Natural killer cell treated with Interleukin-12 subunit alpha and Interleukin-12 subunit beta and Interleukin-15 and Interleukin-18, amount 100 ng/mL, for 72 hours (primary cell): ENCODE measurements at places on chromosomes 5 and 9. TPM values are rescaled to one million over a fixed set of nuclear protein-coding genes. Genes with fewer than 3 reads are reported as not detected.

GRCh38 chr5:14490309-14490711 lies 91.3 kb upstream of the OTULINL start:
- H3K27me3 ChIP-seq = no peaks in the 10 kb centered on the region
- H3K27ac ChIP-seq = no peak overlapping the region
- H3K4me1 ChIP-seq = no peaks in the 10 kb centered on the region
- H3K4me3 ChIP-seq = no peak overlapping the region

DNA sequence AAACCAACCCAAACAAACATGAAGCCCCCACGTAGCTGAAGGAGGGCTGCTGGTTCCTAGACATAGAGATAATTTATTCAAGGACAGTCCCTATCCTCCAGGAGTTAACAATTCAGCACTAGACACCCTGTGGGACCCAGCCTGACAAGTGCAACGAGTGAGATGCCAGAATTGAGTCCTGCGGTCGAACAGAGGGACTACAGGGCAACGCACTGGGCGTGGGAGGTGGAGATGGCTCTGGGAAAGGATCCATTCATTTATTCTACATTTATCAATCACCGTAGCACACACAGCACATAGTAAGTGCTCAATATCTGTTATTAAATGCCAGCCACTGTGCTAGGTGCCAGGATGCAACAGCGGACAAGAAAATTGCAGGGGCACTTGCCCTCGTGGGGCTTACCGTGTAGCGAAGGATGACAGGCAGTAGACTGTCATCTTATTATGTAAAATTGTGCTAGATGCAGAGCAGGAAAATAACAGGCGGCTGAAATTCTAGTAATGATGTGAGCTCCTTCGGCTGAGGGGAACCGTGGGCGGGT lies 855 bp upstream of the ARHGAP26 start:
- peak overlapping the region; percentile 65 for H3K27ac ChIP-seq
- DNase-seq = no peak
- H3K4me1 ChIP-seq = peaks cover 35% of the 10 kb centered on the region
- H3K36me3 ChIP-seq = no peaks in the 10 kb centered on the region

DNA sequence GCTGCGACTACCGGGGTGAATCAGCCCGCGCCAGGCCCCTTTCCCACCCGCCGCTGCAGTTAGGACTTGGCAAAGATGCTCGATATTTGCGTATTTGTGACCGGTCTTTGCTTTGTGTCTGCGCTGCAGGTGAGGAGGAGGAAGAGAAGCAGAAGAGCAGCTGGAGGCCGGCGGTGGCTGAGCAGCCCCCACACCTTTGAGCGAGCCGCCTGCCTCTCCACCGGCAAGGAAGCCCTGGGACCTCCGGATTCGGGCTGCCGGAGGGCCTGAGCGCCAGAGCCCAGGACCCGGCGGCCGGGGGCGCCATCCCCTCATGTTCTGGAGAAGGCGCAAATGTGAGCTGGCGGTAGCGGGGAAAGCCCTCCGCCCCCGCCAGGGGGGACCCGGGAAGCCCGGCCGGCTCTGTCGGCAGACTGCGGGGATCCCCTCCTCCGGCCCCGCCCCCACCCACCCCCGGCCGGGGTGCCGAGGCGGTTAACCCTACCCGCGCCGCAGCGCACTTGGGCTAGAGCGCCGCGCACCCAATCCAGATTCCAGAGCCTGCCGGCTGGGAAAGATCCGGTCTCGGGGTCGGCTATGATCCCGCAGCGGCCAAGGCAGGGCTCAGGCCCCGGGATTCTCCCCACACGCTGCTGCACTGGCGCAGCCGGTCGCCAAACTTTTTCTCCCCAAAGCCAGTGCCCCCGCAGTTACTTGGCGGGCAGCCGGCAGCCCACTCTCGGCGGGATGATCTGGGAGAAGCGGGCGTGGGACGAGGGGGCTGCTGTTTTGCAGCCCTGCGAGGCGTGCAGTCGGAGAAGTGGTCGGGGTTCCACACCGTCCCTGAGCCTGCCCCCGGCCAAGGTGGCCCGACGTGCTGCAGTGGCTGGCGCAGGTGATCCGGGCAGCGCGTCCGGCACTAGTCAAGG lies 800 bp upstream of the KCNN2 start:
- H3K4me3 ChIP-seq = no peak overlapping the region
- H3K4me1 ChIP-seq = no peaks in the 10 kb centered on the region
- H3K27me3 ChIP-seq = peaks cover 19% of the 10 kb centered on the region
- no peaks in the 10 kb centered on the region for H3K36me3 ChIP-seq
- DNase-seq = no peak

- no peak for DNase-seq
- no peak overlapping the region for H3K27ac ChIP-seq
- no peaks in the 10 kb centered on the region for H3K27me3 ChIP-seq
- H3K36me3 ChIP-seq = no peaks in the 10 kb centered on the region
- H3K4me3 ChIP-seq = no peak overlapping the region
Measured at GRCh38 chr5:126849101-126849678, 72.3 kb downstream of the LMNB1 start.

DNA sequence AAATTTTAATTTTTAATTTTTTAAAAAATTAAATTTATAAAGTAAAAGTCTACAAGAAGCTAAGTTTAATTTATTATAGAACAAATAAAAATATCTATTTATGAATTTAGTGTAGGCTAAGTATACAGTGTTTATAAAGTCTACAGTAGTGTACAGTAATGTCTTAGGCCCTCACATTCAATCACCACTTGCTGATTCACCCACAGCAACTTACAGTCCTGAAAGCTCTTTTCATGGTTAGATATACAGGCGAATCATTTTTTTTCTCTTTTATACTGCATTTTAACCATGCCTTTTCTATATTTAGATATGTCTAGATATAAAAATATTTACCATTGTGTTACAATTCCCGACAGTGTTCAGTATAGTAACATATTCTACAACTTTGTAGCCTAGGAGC lies 55.9 kb downstream of the PCSK1 start:
- no peaks in the 10 kb centered on the region for H3K36me3 ChIP-seq
- no peaks in the 10 kb centered on the region for H3K4me1 ChIP-seq

- H3K27me3 ChIP-seq = peaks cover 15% of the 10 kb centered on the region
- no peaks in the 10 kb centered on the region for H3K36me3 ChIP-seq
- H3K4me1 ChIP-seq = no peaks in the 10 kb centered on the region
- DNase-seq = no peak
- H3K4me3 ChIP-seq = no peak overlapping the region
- H3K27ac ChIP-seq = no peak overlapping the region
Measured at GRCh38 chr5:172585114-172585513, 55.9 kb upstream of the NEURL1B start.

- no peaks in the 10 kb centered on the region for H3K27me3 ChIP-seq
- H3K36me3 ChIP-seq = peaks cover 15% of the 10 kb centered on the region
- DNase-seq = no peak
- H3K27ac ChIP-seq = no peak overlapping the region
- H3K4me3 ChIP-seq = no peak overlapping the region
Measured at GRCh38 chr5:71529682-71530081, 57.5 kb upstream of the MCCC2 start.

Gene TRIM36
- 0.08 TPM for total RNA-seq

Gene UIMC1
- total RNA-seq = 74.9 TPM
